ENCODE measurements at places on chromosomes 11 and 22. TPM values are rescaled to one million over a fixed set of nuclear protein-coding genes. Genes with fewer than 3 reads are reported as not detected.

- no peak for DNase-seq
Observed at GRCh38 chr22:28989484-28989883, 72.1 kb downstream of the C22orf31 start.

GRCh38 chr11:71998649-71999310 is at the start of gene IL18BP:
Gene IL18BP, plus strand, starts transcription at chr11:71998909. Its CDS starts 1,076 bp downstream, at chr11:71999985.
- no peak for DNase-seq

DNA sequence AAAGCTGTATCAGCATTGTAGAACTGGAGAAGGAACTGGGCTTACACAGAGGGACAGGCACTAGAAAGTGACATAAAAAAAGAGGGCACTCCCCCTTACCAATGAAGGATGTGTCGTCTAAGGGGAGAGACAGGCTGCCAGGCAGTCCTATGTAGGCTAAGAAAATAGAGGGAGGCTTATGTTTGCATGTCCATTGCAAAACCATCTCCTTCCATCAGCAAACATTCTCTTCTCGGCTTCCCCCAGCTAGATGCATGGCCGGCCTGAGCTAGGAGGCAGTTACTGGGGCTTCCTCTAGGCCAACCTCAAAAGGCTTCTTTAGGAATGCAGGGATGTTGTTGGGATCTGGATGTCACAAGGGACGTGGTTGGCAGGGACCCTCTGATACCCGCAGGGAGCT is 139.1 kb downstream of the PKNOX2 start:
- no peak for DNase-seq

DNA sequence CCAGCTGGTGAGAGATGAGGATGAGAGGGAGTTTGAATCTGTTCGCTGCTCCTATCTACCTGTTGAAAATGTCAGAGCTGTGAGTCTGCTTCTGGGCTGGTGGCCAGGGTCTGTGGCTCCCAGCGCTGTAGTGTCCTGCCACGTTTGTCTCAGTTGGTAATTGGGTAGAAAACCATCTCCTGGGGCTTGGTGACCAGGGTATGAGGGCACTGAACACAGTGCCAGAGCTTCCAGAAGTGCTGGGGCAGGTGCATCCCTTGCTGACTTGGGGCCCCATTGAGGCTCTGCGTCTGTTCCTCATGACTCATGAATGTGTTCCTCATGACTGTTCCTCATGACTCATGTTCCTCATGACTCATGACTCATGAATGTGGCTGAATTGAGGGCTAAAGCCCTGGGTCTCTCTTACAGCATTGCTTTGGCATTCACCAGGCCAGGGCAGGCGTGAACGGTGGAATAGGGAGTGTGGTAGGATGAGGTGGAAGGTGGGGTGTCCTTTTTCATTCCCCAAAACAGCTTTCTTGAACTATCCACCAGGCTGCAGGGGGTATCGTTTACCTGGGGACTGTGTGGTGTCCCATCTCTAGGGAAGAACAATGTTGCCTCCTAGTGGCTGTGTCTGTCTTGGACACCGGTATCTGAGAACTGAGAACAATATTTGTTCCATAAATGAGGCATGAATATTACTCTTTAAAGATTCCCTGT is 139.5 kb downstream of the COMMD9 start:
- no peak for DNase-seq

GRCh38 chr22:32650553-32651345 is 150.8 kb upstream of the TIMP3 start:
- DNase-seq, result no peak

DNA sequence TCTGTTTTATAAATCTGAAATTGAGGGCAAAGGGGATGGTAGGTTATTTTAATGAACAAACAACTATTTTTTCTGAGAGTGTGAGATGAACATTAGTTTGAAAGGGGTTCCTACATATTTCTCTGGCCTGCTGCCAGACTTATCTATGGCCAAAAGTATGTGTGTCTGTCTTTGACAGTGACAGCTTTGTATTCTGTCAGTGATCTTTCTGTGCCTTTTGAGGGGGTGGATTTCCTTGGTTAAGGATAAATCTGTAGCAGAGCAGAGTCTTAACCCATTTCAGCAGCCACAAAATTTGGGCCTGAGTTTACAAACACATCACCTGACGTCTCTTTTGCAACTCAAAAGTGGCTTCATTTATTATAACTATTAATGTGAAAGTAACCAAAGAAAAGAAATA is 30.9 kb downstream of the ZFTA start:
- no peak for DNase-seq

DNA sequence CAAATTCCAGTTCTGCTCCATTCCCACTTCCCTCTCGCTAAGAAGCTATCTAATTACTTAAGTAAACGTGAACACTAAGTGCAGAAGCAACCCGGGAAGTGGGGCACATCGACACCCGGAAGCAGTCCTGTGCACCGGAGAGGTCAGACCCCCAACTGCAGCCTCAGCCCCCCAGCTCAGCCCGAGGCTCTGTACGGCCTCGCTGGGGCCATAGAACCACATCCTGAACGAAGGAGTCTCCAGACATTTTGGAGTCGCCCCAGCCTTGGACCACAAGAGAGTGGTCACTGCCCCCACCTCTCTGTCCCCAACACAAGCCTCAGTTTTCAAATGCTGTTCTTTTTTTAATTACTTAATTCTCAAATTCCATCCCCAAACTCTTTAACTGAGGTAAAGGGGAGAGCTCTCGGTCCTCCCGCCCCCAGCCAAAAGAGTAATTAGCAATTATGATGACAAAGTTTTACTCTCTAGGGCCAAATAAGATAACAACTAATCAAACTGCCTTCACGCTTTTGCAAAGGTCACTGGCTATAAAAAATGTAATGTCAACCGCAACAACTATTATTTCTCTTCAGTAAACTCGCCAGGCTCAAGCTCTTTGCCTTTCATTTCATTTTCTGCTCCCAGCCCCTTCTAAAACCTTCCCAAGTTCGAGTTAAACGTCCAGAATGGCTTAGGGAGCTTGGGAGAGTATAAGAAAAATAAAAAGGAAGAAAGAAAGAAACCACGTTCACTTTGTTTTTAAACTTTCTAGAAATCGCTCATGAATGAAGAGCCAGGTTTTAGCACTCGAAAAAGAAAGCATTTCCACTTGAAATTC is 2.2 kb downstream of the PAX6 start:
- no peak for DNase-seq

GRCh38 chr11:1160231-1161101 is 2.7 kb downstream of the MUC5AC start:
- no peak for DNase-seq

Gene TSKU
- total RNA-seq, result 92.6 TPM

Gene IRAG1
- 5.9 TPM for total RNA-seq

Gene ADAMTS15
- total RNA-seq, result 1.8 TPM

Gene GDPD4
- total RNA-seq, result not detected

Gene CDON
- 5.5 TPM for total RNA-seq

Measured in esophagus squamous epithelium (tissue), 5 donors.